G401 (cell line): ENCODE measurements at places on chromosomes 5 and 9.

- no peak for DNase-seq
These were observed 13.8 kb downstream of the BARHL1 start for GRCh38 chr9:132596200-132596599.

GRCh38 chr5:137997726-137998213 is 35.1 kb downstream of the FAM13B start:
- DNase-seq: no peak

DNA sequence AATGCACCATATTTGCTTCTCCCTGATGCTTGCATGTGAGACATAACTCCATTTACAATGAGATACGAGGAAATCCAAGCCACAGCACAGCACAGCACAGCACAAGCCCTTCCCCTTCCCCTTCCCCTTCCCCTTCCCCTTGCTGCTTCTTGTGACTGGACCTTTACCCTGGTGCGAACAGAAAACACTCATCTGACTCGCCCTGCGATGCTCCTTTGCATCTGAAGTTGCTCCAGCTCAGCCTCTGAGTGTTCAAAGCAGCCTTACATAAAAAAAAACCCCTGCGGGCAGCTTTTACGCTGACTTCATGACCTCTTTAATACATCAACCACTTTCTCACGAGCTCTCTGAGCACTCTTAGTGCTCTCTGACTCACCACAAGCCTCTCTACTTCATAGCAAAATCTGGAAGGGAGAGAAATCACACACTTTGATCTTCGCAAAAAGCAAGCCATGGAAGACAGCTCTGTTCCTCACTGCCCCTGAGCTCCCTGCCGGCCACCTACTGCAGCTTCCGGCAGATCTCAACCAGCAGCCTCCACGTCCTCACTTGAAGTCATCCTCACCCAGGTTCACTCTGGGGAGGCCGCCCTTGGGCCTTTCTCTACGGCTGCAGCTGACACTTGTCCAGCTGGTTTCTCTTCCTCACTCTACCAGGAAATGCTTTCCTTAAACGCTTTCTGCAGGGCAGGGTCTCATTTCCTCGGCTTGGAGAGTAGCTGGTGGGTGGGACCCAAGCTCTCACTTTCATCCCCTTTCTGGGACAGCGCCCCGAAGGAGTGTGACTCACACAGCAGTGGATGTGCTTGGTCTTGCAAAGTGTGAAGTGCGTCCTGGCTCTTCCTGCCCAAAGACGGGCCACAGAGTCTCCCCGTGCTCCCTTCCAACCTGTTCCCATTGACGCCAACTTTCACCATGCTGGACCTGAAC is 5.3 kb downstream of the SLC34A1 start:
- no peak for DNase-seq

DNA sequence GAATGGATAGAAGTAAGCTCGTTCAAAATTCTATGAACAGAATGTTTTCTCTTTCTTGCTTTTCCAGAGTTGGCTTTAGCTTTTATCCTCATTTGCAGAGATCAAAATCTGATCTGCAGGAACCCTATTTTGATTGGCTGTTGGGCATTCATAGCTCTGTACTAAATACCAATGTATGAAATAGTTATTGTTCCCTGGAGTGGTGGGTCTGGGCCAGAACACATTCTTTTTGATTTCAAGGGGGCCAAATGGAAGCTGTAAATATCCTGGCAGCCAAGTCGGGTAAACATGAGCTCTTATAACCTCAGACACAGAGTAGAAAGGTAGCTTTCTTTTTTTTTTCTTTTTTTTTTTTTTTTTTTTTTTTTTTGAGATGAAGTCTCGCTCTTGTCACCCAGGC is 241.5 kb downstream of the PDZD2 start:
- no peak for DNase-seq

- DNase-seq: no peak
These were observed 236.9 kb upstream of the NFIL3 start for GRCh38 chr9:91660521-91660920.

DNA sequence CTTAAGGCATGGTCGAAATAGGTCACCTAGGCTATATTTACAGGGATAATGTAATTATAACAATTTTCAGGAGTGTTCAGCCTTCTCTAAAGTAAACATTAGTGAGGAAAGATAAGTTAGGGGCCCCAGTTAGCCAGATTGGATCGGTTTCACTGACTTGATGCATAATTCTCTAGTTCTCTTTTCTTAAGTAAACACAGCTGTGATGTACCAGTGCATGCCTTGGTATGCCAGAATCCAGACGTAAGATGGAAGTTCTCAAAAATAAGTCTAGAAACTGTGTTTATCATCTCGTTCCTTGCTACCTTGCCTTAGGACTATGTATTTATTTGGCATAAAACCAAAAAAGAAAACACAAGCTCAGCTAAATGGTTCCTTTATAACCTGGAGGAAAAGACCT is 442.2 kb upstream of the CLINT1 start:
- DNase-seq: no peak

GRCh38 chr9:137813651-137814415 is 63.7 kb upstream of the CACNA1B start:
- no peak for DNase-seq

- DNase-seq: no peak
These were observed 43.8 kb upstream of the ZNF300 start for GRCh38 chr5:150948539-150948938.

DNA sequence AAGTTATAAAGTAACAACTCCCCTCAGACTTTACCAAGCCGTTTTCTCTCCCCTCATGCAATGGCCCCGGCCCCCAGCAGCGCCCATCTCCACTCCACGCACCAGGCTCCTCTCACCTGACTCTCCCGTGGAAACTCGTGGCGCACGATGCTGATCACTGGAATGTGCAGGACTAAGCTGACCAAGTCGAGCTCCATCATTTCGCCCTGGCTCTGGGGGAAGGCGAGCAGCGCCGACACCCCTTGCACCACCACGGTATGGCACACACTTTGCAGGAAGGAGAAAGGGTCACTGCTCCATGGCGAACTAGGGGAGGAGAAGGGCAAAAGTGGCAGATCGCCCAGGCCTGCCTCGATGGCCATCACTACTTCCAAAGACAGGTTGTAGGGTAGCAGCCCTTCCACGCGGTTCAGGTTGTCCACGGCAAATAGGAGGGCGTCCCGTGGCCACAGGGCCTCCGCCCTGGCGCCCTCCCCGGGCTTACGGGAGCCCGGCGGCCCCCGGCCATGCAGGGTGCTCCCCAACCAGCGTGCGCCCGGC is 1.2 kb downstream of the GRIN3A start:
- no peak for DNase-seq

DNA sequence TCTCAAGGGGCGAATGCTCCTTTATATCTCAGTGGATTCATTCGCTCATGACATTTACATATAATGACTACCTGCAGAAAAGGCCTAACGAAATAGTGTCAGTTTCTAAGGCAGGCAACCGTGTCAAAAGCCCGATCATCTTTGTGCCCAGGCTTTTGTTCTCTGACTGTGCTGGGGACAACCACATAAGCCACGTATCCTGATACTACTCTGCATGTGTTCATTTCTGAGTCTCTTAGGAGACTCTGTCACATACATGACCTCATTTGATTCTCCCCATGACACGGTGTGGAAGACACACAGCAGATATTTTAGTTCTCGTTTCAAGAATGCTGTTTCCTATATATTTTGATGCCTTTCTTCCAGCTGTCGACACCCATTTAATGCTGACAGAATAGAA is 598.5 kb downstream of the BNC2 start:
- no peak for DNase-seq

- DNase-seq: no peak
These were observed 111.3 kb downstream of the RXRA start for GRCh38 chr9:134437403-134438194.

- peak; percentile 59 for DNase-seq
These were observed at the start of gene FBXO10 for GRCh38 chr9:37575921-37576721. Gene FBXO10, minus strand, starts transcription at chr9:37576380. Its CDS starts 34,612 bp downstream, at chr9:37541768.

GRCh38 chr5:52709167-52709925 is 78.4 kb upstream of the ITGA1 start:
- no peak for DNase-seq

DNA sequence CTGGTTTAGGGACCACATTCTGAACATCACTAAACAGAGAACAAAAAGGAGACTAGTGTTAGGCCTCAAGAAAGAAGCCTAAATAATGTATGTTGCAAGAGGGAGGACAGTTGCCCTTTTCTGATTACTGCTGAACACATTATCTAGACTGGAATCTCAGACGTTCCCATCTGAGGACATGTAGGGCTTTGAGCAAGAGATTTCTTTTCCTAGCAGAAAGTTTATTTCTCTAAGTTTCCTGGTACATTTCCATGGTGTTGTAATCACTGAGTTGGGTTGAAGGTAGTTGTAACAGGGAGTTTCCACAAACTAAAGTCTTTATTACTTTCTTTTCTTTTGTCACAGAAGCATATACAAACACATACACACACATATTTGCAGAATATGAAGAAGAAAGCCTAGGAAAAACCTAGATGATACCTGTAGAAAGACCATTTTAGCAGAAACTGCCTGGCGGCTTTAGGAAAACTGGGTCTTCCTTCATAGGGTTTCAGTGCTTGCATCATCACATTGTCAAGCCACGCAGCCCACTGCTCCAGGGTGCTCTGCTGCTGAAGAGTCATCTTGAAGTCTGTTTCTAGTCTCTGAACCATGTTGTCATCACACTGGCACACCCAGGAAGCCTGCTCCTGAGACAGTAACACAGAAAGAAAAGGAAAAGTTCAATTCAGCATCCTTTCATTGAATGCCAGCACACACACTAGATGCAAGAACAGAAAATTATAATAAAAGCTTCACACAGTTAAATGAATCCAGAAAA is 269.1 kb downstream of the RFX3 start:
- no peak for DNase-seq

DNA sequence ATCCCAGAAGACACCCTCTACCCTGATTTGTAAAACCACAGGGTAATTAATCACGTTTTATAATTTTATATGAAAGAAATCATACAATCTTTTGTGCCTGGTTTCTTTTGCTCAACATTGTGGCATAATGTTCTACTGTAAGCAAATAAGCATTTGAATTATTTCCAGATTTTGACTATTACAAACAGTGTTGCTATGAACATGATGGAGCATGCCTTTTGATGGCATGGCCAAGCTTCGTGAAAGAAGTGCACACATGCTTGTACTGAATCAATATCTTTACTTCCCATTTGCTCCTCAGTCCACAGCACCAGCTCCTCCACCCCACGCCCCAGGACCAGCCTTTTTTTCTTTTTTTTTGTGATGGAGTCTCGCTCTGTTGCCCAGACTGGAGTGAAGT is 29.9 kb downstream of the ACSL6 start:
- DNase-seq: no peak

- DNase-seq: no peak
These were observed 19.9 kb upstream of the KCNIP1 start for GRCh38 chr5:170483701-170484458.

- DNase-seq: no peak
These were observed 131.7 kb upstream of the ICE1 start for GRCh38 chr5:5290674-5291334.

DNA sequence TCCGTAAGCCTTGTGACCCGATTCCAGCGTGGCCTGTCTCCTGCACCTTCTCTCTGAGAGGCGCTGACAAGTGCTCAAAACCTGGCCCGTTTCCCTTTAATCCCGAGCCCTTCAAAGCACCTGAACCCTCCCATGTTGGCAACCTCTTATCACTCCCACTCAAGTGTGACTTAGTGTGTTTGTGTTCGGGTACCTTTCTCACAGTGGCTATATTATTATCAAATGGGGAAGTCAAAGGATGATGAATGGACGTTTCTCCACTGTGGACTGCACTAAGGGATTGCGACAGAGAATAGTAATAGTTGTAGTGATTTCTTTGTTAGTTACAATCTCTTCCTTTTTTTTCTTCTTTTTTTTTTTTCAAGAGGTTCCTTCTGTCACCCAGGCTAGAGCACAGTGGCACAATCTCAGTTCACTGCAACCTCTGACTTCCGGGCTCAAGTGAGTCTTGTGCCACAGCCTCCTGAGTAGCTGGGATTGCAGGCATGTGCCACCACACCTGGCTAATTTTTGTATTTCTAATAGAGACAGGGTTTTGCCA is 65.4 kb upstream of the TNFSF8 start:
- DNase-seq: no peak
